ENCODE measurements at places on chromosomes 12 and 14.

GRCh38 chr12:100801320-100801719 lies 6.7 kb downstream of the ANO4 start:
- DNase-seq = no peak

- no peak for DNase-seq
Observed at GRCh38 chr12:66962290-66962689, 283.4 kb upstream of the GRIP1 start.

DNA sequence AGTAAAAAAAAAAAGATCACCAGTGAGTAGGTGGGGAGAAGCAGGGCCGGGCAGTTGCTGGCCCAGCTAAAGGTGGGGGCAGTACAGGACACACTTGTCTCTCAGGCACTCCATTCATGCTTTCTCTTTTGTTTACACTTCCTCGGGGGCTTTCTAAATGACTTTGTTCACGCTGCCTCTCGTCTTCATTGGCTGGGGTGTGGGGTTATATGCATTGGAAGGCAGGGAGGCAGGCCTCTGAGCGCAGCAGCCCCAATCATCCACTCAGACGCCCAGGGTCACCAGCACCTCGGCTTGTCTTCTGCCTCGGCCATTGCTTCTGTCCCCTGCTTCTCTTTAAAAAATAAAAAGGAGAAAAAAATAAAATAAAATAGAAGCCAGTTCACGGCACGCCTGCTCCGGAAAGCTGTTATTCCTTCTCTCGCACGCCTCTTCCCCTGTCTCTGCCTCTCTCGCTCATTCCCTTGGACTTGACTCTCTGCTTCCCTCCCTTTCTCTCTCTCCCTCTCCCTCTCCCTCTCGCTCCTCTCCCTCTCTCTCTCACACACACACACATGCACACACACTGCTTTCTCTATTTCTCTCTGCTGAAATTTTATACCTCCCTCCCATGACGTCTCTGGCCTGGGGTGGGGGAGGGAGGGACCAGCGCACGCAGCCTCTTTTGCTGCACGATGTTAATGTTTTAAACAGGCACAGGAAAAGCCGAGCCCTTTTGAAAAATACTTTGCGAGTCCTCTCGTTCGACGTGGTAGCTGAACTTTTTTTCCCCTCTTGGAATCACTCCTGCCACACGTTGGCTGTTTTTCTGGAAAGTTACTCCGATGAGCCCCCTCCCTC lies at the start of gene TGFB3:
TSS of gene TGFB3 (minus strand) at position 570 of the 840 bp plus-strand sequence. CDS start 1,102 bp downstream, outside the sequence.
- peak; percentile 62 for DNase-seq

- DNase-seq = peak; percentile 82
Observed at GRCh38 chr14:103528587-103529382, at the start of gene TRMT61A. TRMT61A (plus strand) TSS chr14:103529196; CDS start chr14:103529979, 783 bp downstream.

DNA sequence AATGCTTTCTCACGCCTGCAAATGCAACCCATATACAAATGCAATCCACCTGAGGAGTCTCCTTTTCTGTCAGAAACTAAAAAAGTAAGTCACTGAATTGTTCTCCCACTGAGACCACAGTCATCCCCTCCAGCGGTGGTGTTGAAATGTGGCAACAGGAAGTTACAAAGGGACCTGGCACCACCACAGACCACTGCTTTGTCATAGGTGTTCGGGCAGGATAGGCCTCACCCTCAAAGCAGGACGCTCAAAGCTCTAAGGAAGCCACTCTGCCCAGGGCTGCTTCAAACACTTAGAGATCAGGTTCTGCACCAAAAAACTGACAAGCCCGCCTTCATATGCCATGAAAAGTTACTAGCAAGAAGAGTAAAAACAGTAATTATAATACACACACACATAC lies 11.3 kb downstream of the PHLDA1 start:
- DNase-seq = peak; percentile 78

DNA sequence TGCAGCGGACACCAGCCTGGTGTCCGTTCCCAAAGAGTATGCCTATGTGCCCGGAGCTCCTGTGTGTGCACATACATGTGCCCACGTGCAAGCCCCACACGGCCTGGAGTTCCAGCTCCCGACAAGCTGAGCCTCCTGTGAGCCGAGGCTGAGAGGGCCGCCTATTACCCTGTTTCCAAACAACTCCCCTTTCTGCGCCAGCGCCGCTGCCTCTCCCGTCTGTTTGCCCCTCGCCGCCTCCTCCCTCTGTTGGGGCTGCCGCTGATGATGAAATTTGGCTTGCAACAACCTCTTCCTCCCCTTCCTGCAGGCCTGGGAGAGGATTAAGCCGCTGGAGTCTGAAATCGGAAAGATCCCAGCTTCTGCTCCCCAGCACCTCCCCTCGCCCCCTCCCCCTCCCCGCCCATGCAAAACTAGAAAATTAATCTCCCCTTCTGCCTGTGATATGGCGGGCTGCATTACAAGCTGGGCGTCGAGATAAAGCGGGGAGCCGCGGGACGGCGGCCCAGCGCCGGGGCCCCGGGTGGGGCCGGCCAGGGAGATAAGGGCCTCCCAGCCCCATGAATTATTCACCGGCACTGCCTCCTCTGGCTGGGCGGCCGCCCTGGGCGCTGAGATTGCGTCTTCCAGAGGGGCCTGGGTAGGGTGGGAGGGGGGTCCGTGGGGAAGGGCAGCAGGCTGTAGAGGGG lies 6.8 kb upstream of the ASIC1 start:
- no peak for DNase-seq

DNA sequence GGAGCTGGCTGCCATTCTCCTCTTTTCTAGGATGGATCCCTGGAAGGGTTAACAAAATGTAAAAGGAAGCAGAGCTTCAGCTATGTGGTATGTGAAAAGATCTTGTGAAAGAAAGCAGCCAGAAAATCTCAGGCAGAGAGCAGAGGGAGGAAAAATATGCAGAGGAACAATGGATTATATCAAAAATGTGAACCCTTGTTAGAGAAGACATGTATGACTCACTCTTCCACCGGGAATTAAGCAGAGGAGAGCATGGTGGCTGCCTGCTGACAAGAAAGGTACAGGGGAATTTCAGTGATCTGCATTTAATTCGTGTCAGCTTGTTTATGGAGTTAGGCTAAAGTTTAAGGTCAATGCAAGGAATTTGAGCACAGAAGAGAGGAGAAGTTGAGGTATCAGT lies 46.3 kb downstream of the KCNA1 start:
- no peak for DNase-seq

DNA sequence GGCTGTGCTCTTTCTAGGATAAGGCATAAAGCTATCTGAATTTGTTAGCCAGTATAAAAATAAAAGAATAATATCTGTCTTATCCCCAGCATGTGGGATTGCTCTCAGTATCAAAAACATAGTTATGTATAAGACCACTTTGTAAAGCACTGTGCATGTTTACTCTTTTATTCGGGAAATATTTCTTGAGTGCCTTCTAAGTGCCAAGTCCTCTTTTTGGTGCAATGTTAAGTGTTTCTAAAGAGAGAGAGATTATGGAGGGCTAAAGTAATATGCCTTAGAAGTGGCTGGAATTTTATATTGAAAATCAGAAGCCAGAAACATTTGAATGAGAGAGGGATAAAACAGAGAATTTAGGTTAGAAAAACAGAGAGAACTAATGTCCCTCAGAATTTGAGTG lies 212.0 kb downstream of the ALG10B start:
- no peak for DNase-seq

GRCh38 chr12:48890657-48891418 lies 25.2 kb upstream of the RND1 start:
- peak; percentile 72 for DNase-seq

DNA sequence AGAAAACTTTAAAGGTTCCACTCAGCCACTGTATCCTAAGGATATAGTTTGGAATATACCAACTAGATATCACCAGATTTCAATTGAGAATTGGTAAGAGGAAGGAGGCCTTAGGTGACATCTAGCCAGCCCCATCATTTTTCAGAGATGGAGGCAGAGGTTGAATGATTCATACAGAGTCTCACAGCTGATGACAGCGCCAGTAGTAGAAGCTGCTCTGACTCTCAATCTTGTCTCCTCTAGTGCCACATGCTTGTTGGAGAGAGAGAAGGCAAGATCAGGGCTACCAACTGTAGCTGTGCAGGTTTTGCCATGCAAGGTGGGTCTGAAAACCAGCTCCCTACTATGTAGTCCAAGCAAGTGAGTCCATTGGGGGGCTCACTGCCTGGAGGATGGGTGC lies 6.1 kb downstream of the FRMD6 start:
- no peak for DNase-seq

GRCh38 chr14:91360490-91361232 lies 57.0 kb downstream of the CCDC88C start:
- no peak for DNase-seq

- no peak for DNase-seq
Observed at GRCh38 chr12:86727160-86727559, 471.0 kb upstream of the MGAT4C start.

GRCh38 chr14:82500222-82500621 lies 966.6 kb upstream of the SEL1L start:
- no peak for DNase-seq

GRCh38 chr12:52035190-52035589 lies 16.1 kb upstream of the NR4A1 start:
- no peak for DNase-seq

GRCh38 chr14:94378527-94379290 lies 9.7 kb downstream of the SERPINA1 start:
- no peak for DNase-seq

DNA sequence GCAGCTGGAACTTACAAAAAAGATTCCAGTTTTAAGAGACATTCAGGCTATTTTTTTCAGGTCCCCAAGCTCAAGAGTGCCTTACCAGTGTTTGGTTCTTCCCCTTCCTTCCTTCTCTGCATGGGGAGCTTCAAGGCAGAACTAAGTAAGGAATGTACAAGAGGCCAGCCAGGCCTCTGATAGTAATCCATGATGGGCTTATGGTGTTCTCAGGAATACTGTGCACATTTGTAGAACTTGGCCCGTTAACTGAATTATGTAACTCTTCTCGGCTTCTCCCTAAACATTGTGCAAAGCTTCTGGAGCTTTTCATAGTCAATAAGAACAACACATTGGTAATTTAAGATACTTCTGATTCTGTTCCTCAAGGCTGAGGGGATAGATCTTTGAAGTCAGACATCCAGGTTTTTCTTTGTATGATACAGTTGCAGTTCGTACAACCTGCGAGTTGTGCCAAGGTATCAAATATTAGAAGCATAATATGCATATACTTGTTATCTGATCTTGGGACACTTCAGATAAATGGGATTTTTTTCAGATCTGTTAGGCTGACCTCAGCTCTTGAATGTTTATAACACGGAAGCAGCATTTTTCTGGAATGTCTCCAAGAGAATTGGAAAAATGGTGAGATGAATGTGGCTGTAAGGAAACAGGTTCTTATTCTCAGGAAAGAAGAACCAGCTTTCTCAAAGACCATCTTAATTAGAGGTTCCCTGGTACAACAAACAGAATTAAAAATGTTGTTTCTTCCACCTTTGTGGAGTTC lies 148.6 kb downstream of the ANO4 start:
- no peak for DNase-seq

DNA sequence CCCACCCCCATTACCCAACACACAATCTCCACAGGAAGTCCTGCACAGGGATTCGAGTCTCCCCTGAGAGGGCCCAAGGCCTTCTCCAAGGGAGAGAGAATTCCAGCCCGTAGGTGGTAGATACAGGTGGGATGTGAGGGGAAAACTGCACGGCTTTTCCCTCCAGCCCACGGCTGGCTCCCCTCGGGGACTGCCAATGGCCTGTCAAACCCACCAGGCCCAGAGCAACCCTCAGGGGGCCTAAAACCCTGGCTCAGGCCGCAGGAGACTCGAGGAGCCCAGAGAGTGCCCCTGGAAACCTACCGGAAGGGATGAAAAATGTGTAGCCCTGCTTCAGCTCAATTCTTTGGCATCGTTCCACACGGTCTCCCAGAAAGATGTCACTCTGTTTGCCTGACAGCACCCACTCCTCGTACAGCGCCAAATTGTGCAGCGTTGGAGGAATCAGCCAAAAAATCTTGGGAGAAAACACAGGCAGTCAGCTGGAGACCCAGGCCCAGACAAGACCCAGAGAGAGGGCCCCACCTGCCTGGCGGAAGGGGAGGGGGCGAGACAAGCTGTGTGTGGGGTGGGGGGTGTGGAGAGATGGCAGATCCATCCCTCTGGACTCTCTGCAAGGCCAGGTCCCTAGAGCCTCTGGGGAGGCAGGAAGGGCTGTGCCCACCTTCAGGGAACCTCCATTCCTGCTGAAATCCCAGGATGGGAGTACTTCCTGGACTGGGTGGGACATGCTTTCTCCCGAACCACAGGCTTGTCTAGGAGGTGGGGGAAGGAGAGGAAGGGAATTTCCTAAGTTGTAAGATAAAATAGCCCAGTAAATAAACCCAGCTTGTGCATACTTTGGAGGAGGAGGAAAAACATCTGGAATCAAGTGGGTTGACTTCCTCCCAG lies 48.1 kb downstream of the KDM2B start:
- DNase-seq = no peak

DNA sequence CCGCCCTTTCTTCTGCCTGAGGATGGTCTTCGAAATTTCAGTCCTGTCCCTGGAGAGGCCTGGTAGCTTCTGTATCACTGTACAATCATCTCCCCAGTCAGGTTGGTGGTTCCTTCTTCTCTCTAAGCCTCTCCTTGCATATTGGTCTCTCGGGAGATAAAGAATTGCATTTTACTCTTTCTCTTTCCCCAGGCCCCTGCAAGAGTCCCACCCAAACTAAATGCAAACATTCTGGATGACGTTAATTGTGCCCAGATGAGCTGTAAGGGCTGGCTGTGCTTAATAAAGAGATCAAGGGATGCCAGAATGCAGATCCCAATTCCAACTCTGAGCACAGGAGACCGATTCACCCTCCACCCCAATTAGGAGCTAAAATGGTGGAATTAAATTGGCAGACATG lies 835.4 kb upstream of the TMEM132C start:
- DNase-seq = no peak

DNA sequence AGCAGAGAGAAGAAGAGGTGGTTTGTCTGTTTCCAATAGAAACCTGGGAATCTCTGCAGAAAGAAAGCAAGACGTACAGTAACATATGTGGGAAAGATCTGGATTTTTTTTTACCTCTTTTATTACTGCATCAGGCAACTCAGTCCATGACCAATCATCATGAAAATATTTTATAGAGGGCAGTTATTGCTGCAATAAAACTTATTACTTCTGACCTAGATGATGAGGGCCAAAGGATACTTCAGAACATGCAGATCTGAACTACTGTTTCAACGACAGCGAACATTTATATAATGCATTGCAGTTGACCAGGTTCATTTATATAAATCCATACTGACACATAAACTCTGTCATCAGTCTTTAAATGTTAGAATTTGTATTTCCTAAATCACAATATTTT lies 67.7 kb downstream of the STAB2 start:
- DNase-seq = no peak

DNA sequence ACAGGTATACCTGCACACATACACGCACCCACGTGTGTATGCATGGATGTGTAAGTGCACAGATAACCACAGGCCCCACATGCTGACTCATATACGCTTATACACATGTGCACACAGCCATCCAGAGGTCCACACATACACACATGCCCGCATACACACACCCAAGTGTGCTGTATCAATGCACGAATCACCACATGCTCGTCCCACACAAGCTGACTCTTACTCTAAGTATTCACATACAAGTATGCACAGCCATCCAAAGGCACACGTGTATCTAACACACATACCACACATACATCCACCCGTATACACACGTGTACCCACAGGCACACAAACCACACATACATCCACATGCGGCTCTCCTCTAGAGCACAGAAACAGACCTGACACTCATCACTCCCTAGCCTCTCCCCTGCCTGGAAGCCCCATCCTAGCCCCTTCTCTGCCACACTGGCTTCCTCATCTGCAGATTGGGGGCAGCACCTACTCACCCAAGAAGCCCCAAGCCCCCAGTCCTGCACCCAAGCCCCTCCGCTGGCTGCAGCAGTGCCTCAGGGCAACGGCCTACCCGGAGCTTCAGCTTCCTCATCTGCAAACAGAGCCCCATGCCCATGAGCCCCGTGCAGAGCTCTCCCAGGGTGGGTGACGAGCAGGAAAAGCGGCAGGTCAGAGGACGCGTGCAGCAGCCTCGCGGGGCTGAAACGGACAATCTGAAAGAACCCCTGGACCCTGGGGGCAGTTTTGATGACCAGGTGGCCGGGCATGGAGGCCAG lies 105.4 kb downstream of the NCOR2 start:
- no peak for DNase-seq
